ENCODE measurements at places on chromosomes 12 and 14. TPM values are rescaled to one million over a fixed set of nuclear protein-coding genes. Genes with fewer than 3 reads are reported as not detected.

GRCh38 chr12:124506145-124506831 is 61.1 kb downstream of the NCOR2 start:
- H3K36me3 ChIP-seq: no peaks in the 10 kb centered on the region
- peak overlapping the region; percentile 62 for H3K27ac ChIP-seq
- no peaks in the 10 kb centered on the region for H3K27me3 ChIP-seq
- H3K4me3 ChIP-seq: no peak overlapping the region
- H3K4me1 ChIP-seq: peaks cover 18% of the 10 kb centered on the region

GRCh38 chr14:69540654-69541335 is 33.9 kb downstream of the CCDC177 start:
- H3K36me3 ChIP-seq: no peaks in the 10 kb centered on the region
- H3K27me3 ChIP-seq: no peaks in the 10 kb centered on the region
- no peaks in the 10 kb centered on the region for H3K4me1 ChIP-seq
- no peak for DNase-seq

DNA sequence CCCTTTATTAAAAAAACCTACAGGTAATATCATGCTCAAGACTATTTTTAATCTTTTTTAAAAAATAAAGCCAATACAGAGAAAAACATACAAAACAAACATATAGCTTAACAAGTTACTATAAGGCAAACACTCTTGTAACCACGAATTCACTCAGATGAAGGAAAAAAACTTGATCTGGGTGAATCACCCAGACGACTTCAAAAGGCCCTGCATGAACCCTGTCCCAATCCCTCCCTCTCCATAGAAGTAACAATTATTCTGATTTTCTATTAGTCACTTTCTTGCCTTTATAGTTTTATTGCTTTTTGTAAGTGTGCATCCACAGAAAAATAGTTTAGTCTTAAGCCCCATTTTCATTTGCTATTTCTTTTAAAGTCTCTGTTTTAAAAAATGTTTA is 72.6 kb downstream of the LRP6 start:
- DNase-seq: no peak
- H3K4me3 ChIP-seq: no peak overlapping the region
- no peaks in the 10 kb centered on the region for H3K27me3 ChIP-seq
- H3K27ac ChIP-seq: no peak overlapping the region

- no peak overlapping the region for H3K4me3 ChIP-seq
- no peaks in the 10 kb centered on the region for H3K36me3 ChIP-seq
- H3K27me3 ChIP-seq: no peaks in the 10 kb centered on the region
- no peak overlapping the region for H3K27ac ChIP-seq
These were observed 5.9 kb upstream of the TEX22 start for GRCh38 chr14:105392131-105393090.

- no peaks in the 10 kb centered on the region for H3K4me1 ChIP-seq
- no peak overlapping the region for H3K27ac ChIP-seq
- no peak overlapping the region for H3K4me3 ChIP-seq
- H3K36me3 ChIP-seq: no peaks in the 10 kb centered on the region
- H3K27me3 ChIP-seq: no peaks in the 10 kb centered on the region
These were observed 9.1 kb downstream of the PRKCH start for GRCh38 chr14:61330511-61330910.

GRCh38 chr12:132085291-132085635 is 58.9 kb downstream of the DDX51 start:
- H3K27me3 ChIP-seq: no peaks in the 10 kb centered on the region
- peak overlapping the region; percentile 79 for H3K4me3 ChIP-seq

DNA sequence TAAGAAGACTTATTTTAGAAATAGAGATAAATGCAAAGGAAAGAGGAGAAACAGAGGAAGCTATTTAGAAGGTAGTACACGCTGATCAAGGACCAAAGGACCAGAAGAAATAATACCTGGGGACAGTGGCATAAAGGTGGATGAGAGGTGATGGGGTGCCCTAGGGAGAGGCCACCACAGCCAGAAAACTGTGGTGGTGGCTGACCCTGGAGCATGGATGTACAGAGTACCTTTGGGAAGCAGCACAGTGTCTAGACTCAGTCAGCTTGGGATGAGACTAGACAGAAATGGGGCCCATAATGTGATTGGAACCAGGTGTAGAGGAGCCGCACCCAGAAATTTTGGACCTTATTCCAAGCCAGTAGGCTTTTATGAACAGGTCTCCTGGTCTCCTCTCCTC is 17.2 kb downstream of the RASSF8 start:
- no peaks in the 10 kb centered on the region for H3K27me3 ChIP-seq
- no peak for DNase-seq
- peaks cover 19% of the 10 kb centered on the region for H3K36me3 ChIP-seq
- H3K27ac ChIP-seq: no peak overlapping the region
- H3K4me3 ChIP-seq: no peak overlapping the region

DNA sequence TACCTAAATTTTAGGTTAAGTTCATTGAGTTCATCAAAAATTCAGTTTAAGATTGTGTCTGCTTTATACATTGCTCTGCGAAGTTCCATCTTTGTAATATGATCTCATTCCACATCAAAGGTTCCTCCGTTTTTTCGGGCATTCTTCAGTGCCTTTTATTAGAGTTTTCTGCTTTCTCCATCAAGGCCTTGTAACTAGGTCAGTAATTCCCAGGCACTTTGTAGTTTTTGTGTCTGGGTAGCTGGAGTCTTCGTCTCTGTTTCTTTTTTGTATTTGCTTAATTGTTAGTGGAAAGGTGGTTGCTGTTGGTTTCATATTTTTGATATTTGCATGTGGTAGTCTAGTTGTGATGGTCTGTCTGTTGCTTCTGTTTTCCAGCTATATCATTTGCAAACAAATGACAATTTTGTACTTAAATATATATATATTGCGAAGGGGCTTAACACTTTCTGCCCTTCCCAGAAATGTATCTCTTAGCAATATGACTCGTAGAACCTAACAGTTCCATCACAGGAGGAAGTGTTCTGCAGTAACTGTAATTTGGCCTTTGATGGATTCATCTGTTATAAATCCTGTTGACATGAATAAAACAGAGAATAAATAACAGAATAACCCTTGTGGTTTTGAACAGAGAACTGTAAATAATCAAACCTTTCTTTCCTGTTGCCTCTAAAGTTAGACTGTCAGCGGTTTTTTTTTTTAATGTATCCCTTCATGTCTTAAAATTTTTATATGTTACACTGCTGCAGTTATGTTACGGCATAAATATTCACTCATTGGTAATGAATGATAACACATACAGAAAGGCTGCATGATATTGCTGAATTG is 88.4 kb upstream of the DYNC1H1 start:
- H3K27ac ChIP-seq: no peak overlapping the region
- H3K27me3 ChIP-seq: no peaks in the 10 kb centered on the region
- H3K4me3 ChIP-seq: no peak overlapping the region
- no peaks in the 10 kb centered on the region for H3K4me1 ChIP-seq
- H3K36me3 ChIP-seq: no peaks in the 10 kb centered on the region
- DNase-seq: no peak

GRCh38 chr12:19654650-19655376 is 215.5 kb downstream of the AEBP2 start:
- H3K36me3 ChIP-seq: no peaks in the 10 kb centered on the region
- no peaks in the 10 kb centered on the region for H3K4me1 ChIP-seq
- no peak overlapping the region for H3K4me3 ChIP-seq
- H3K27ac ChIP-seq: no peak overlapping the region
- H3K27me3 ChIP-seq: no peaks in the 10 kb centered on the region

DNA sequence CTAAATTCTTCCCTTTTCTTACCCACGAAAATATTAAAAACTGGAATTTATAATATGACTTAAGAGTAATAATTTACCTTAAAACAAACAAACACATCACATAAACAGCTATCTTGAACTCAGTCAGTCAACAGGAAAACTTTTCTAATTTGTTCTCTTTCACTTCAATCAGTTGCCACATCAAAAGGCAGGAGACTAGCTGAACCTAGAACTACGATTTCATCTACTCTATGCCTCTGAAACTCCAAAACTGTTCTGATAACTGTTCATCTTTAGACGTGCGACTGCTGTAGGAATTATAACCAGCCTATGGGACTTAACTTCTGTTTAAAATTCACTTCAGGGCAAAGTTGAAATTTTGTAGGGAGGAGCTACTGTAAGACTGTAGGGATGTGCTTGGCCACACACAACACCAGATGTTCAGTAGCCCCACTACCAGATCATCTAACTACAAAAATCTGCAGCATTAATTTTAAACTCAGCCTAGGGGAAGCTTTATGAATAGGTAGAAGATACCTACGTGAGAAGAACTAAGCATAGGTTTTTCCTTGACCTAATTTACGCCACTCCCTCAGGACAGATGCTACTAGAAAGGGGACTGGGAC is 7.6 kb upstream of the RAD51AP1 start:
- H3K4me1 ChIP-seq: no peaks in the 10 kb centered on the region
- DNase-seq: no peak
- no peak overlapping the region for H3K4me3 ChIP-seq

DNA sequence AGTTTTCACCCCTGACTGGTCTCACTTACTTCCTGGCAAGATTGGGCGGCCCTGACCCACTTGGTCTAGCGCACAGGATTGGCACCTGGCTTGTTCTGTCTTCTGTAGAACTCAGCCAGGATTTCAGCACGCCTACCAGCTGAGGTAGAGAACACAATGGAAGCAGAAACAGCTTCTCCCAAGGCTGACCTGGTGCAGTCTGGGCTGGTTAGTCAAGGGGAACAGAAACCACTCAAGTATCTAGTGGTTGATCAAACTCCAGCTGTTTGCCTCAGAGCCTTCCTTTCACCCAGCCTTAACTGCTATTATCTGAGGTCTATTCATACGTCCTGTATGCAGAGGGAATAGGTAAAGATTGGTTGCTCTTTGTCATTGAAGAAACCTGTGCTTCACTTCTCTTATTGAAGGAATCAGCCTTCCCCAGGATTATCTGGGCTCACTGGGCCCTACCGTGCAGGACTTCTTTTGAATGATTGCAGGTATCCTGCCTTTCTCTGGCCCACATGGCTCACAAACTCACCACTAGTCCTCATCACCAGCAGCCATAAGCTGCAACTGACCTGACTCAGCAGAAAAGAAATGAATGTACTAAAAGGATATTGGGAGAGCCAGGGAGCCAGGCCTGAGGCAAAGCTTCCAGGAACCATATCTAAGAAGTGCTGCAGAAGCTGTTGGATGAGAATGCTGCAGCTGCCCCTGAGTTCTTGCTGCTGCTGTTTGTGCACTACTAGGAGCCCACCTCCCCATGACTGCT is 2.5 kb upstream of the PLEKHD1 start:
- no peak overlapping the region for H3K27ac ChIP-seq
- DNase-seq: no peak

- DNase-seq: no peak
- H3K27ac ChIP-seq: no peak overlapping the region
- no peaks in the 10 kb centered on the region for H3K36me3 ChIP-seq
- H3K27me3 ChIP-seq: no peaks in the 10 kb centered on the region
- H3K4me3 ChIP-seq: no peak overlapping the region
These were observed 247.1 kb downstream of the GXYLT1 start for GRCh38 chr12:41897593-41897992.

- peak; percentile 88 for DNase-seq
- no peaks in the 10 kb centered on the region for H3K27me3 ChIP-seq
- H3K27ac ChIP-seq: peak overlapping the region; percentile 89
These were observed 756 bp downstream of the TULP3 start for GRCh38 chr12:2891240-2892053.

DNA sequence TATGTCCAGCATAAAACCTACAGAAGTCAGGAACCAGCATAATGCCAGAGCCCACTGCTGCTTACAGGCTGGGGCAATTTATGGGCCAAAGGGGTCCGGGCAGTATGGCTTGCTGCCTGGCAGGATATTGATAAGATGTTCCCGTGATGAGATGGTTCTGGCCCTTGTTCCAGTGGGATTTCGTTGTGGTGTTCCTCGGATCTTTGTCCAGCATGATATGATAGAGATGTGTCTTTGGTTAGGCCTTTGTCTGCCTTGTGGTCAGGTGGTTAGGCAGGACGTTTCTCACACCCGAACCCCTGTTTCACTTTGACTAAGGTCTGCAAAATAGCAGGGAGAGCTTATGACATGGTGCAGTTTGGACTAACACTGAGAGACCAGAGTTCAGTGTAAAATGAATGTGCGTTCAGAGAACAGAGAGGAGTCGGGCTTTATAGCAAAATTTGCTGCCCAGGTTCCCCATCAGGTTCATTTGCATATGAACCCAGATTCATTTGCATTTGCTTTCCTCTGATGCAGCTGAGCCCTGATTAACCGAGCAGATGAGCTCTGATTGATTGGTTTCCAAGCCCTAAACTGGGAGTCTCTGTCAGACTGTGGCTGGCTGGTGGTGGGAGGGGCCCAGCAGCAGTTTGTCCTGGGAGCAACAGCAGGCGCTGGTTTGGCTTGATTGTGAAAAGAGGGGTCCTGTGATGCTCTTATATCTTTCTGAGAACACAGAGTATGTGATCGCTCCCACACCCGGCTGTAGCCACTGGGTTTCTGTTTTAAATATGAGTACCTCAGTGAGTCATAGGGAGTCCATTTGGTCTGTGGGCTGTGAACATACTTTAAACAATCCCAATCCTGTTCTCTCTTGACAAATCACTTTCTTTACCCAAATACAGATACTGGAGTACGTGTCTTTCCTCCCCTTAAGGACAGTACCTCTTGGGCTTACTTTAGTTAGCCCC is 156.3 kb upstream of the PZP start:
- no peaks in the 10 kb centered on the region for H3K27me3 ChIP-seq
- H3K4me3 ChIP-seq: no peak overlapping the region
- peaks cover 3% of the 10 kb centered on the region for H3K4me1 ChIP-seq

- no peak overlapping the region for H3K4me3 ChIP-seq
- no peaks in the 10 kb centered on the region for H3K4me1 ChIP-seq
- DNase-seq: no peak
- no peak overlapping the region for H3K27ac ChIP-seq
- H3K27me3 ChIP-seq: no peaks in the 10 kb centered on the region
These were observed 100.3 kb downstream of the GTF2A1 start for GRCh38 chr14:81120501-81120900.

DNA sequence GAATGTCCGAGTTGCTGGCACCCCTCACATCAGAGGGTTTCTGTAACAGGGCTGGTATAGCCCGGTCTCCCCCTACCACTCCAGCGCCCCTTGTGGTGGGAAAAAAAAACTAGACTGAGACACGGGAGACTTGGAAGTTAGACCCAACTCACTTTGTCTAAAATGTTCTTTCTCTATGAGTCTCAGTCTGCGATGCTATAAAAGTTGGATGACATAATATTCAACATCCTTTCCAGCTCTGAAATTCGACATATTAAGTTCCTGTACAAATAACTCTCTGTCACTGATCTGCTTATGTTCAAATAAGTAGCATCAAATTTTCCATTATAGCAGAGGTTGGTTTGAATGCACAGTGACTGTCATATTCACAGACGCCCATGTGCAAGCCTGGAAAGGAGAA is 25.7 kb upstream of the TC2N start:
- H3K36me3 ChIP-seq: no peaks in the 10 kb centered on the region
- no peak overlapping the region for H3K27ac ChIP-seq
- no peaks in the 10 kb centered on the region for H3K27me3 ChIP-seq
- peaks cover 5% of the 10 kb centered on the region for H3K4me1 ChIP-seq
- DNase-seq: peak; percentile 83

GRCh38 chr12:93778766-93779165 is 101.6 kb downstream of the CRADD start:
- no peak overlapping the region for H3K27ac ChIP-seq
- H3K27me3 ChIP-seq: no peaks in the 10 kb centered on the region
- no peak overlapping the region for H3K4me3 ChIP-seq
- no peak for DNase-seq
- no peaks in the 10 kb centered on the region for H3K36me3 ChIP-seq

- peaks cover 10% of the 10 kb centered on the region for H3K4me1 ChIP-seq
- DNase-seq: no peak
- no peaks in the 10 kb centered on the region for H3K27me3 ChIP-seq
- no peak overlapping the region for H3K4me3 ChIP-seq
- H3K27ac ChIP-seq: no peak overlapping the region
These were observed 7.4 kb upstream of the SLC25A29 start for GRCh38 chr14:100313464-100314230.

CLEC2B gene
- not detected for total RNA-seq

SCN8A gene
- 9.7 TPM for total RNA-seq

SLC7A8 gene
- total RNA-seq: 47.6 TPM

FAM161B gene
- total RNA-seq: 1.3 TPM

GLS2 gene
- 1.5 TPM for total RNA-seq

SERPINA10 gene
- not detected for total RNA-seq

VPS29 gene
- total RNA-seq: 94.5 TPM

SLC39A2 gene
- 1.1 TPM for total RNA-seq

CHST11 gene
- 38.4 TPM for total RNA-seq

All from endodermal cell (in vitro differentiated cells).